ENCODE measurements at places on chromosomes 11 and 22.

- DNase-seq: no peak
These were observed 51.4 kb upstream of the FADD start for GRCh38 chr11:70151671-70152070.

DNA sequence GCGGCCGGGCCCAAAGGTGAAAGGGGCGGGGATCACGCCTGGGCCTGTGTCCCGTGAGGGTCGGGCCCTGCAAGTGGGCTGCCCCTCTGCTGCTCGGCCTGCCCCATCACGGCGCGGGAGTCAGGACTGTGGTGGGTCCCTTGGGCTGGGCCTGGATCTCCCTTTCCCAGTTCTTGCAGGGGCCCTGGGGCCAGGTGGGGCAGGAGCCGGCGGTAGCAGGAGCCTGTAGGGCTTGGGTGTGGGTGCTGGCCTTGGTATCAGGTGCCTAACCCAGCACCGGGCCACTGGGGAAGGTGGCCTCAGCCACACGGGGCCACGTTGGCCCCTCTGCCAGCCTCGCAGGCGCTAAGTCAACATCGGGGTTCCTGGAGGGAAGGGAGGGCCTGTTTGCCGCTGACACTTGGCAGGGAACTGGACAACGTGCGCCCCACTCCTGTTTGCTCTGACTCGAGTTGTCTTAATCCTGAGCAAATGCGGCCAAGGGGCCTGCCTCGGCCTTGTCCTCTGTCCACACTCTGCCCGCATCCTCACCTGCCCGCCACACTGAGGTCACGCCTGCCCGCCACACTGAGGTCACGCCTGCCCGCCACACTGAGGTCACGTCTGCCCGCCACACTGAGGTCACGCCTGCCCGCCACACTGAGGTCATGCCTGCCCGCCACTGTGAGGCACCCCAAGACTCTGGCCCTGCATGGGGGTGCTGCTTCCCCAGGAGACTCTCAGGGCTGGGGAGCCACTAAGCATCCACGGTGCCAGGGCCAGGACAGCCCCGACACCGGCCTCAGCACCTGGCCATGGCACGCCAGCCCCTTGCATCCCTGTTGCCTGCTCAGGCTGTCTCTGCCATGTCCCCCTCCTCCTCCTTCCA is 14.2 kb upstream of the MUC5B start:
- DNase-seq: no peak

DNA sequence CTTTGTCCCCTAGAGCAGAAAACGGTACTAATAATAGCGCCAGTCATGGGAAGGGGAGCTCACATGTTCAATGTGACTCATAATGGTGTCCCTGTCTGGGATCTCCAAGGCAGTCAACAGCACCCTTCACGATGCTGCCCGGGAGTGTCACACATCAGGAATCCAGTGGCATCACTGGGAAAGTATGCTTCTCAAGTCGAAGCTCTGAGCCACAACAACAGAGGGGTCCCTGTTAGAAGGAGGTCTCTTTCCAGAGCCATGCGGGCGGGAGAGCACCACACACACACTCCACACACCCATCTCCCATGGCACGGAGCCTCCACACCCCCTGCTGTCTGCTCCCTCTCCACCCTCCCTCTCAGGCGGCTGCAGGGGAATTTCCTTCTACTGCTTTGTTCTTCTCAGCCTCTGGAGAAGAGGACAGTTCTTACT is 119.7 kb downstream of the ETS1 start:
- no peak for DNase-seq

- DNase-seq: no peak
These were observed 371 bp downstream of the SMCO4 start for GRCh38 chr11:93542811-93543229.

- DNase-seq: peak; percentile 49
These were observed 253.0 kb upstream of the CCDC179 start for GRCh38 chr11:23112987-23113886.

GRCh38 chr22:35625763-35626432 is 8.8 kb upstream of the MB start:
- no peak for DNase-seq
